ENCODE measurements at places on chromosomes 12 and 14. TPM values are rescaled to one million over a fixed set of nuclear protein-coding genes. Genes with fewer than 3 reads are reported as not detected.

DNA sequence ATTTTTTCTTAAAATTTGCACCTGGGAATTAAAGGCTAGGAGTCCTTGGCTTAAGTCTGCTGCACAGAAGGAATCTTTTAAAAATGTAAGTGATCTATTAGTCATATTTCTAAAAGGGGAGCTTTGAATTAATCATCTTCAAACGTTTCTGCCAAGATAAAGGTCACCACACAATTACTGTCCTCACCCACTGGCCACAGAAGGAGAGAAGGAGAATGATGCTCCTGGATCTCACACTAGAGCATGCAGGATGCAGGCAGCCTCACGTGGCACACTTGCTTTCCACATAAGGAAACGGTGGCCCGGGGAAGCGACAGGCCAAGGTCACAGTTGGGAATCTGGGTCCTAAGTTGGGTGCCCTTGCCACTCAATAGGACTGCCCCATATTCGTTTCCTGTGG lies 16.9 kb downstream of the PLEKHG7 start:
- H3K4me3 ChIP-seq: no peak overlapping the region
- no peak for DNase-seq
- H3K36me3 ChIP-seq: no peaks in the 10 kb centered on the region
- no peak overlapping the region for H3K27ac ChIP-seq
- H3K27me3 ChIP-seq: peaks cover 5% of the 10 kb centered on the region

GRCh38 chr12:115860619-115861018 lies 416.9 kb downstream of the MED13L start:
- H3K27me3 ChIP-seq: peaks cover 5% of the 10 kb centered on the region
- no peaks in the 10 kb centered on the region for H3K36me3 ChIP-seq
- no peak for DNase-seq

- H3K4me3 ChIP-seq: no peak overlapping the region
- H3K4me1 ChIP-seq: no peaks in the 10 kb centered on the region
- no peak overlapping the region for H3K27ac ChIP-seq
Observed at GRCh38 chr14:22305607-22306006, 283.4 kb downstream of the DAD1 start.

TSPAN19 gene
- total RNA-seq: not detected

MYL6B gene
- total RNA-seq: 6.4 TPM

DNA sequence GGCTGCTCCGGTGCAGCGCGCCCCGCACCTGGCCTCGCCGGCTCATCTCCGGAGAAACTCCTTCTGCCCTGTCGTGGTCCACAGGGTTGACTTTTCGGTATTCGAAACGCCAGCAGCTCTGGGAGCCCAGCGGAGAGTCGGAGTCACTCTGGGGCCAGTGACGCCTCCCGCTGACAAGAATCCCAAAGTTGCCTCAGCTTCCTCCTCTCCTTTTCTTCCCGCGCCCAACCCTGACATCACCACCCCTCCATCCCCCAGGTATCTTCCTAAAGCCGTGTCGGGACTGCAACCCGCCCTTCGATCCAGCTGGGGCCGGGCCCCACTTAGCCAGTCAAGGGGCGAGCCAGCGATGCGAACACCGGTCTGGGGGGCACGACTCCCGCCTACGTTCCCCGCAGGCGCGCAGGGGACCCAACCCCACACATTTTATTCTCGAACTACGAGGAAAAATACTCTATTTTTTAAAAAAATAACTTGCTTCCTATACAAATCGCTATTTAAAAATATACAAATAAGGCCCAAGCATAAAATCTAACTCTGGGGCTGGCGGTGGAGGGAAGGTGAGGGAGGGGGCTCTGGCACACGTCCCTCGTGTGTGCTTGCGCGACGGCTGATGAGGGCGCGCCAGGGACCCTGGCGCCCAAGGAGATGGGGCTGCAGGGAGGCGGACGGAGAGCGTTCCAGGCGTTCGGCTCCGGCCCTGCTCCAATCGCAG lies 2.1 kb downstream of the NKX2-8 start:
- no peak overlapping the region for H3K27ac ChIP-seq
- peaks cover 86% of the 10 kb centered on the region for H3K27me3 ChIP-seq
- no peak for DNase-seq
- no peaks in the 10 kb centered on the region for H3K36me3 ChIP-seq

GRCh38 chr12:51827925-51828818 lies 20.3 kb downstream of the FIGNL2 start:
- DNase-seq: no peak
- peaks cover 30% of the 10 kb centered on the region for H3K4me1 ChIP-seq
- H3K27ac ChIP-seq: no peak overlapping the region
- peaks cover under 1% of the 10 kb centered on the region for H3K27me3 ChIP-seq
- H3K36me3 ChIP-seq: no peaks in the 10 kb centered on the region

DNA sequence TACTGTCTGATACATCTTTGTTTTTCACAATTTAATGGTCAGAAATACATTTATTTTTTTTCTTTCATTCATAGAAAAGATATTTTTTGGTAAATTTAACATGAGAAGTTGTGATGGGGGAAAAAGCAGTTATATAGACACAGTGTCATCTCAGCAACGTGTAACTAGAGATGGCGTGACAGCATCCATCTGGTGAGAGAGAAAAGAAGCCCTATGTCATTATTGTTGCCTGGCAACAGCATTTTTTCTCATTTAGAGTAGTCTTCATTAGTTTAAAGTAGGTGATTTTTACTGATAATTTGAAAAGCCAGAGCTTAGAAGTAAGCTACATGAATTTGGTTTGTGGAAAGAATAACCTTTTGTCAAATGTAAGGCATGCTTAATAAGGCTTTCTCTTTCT lies 128.6 kb downstream of the ACSS3 start:
- no peaks in the 10 kb centered on the region for H3K4me1 ChIP-seq
- H3K4me3 ChIP-seq: no peak overlapping the region
- DNase-seq: no peak
- H3K27ac ChIP-seq: no peak overlapping the region
- no peaks in the 10 kb centered on the region for H3K27me3 ChIP-seq
- no peaks in the 10 kb centered on the region for H3K36me3 ChIP-seq

GRCh38 chr14:54698966-54699530 lies 132.1 kb downstream of the SAMD4A start:
- no peak overlapping the region for H3K27ac ChIP-seq
- H3K36me3 ChIP-seq: no peaks in the 10 kb centered on the region
- no peak overlapping the region for H3K4me3 ChIP-seq
- no peaks in the 10 kb centered on the region for H3K4me1 ChIP-seq
- DNase-seq: no peak

GRCh38 chr12:87117526-87117925 lies 861.3 kb upstream of the MGAT4C start:
- no peak for DNase-seq
- H3K4me1 ChIP-seq: no peaks in the 10 kb centered on the region
- H3K27ac ChIP-seq: no peak overlapping the region
- no peaks in the 10 kb centered on the region for H3K27me3 ChIP-seq
- H3K36me3 ChIP-seq: no peaks in the 10 kb centered on the region
- no peak overlapping the region for H3K4me3 ChIP-seq

GRCh38 chr12:14795028-14795448 lies 8.2 kb downstream of the WBP11 start:
- H3K4me3 ChIP-seq: no peak overlapping the region
- DNase-seq: no peak
- no peaks in the 10 kb centered on the region for H3K4me1 ChIP-seq

- H3K27ac ChIP-seq: no peak overlapping the region
- no peaks in the 10 kb centered on the region for H3K4me1 ChIP-seq
- no peaks in the 10 kb centered on the region for H3K36me3 ChIP-seq
- no peaks in the 10 kb centered on the region for H3K27me3 ChIP-seq
Observed at GRCh38 chr14:49549881-49550280, 36.3 kb downstream of the RPS29 start.

BCAT1 gene
- 0.34 TPM for total RNA-seq
